ENCODE measurements at places on chromosomes 2 and 18.

DNA sequence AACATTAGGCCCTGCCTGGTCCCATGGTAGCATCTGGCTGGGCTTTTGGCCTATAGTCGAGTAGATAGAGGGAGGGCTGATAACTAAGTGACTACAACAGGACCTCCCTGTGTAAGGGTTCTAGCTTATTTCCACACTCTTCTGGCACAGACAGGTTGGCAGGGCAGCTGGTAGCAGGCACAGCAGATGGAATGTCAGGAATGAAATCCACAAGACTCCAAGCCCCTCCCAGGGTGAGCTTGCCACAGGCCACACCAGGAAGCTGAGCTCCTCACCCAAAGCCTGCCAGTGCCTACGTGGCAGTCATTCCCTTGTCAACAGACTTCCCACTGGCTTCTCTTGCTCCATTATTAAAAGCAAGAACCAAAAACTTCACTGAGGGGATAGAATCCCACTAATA is 20.7 kb upstream of the C1QL2 start:
- H3K27me3 ChIP-seq = no peaks in the 10 kb centered on the region
- no peak for DNase-seq
- no peak overlapping the region for H3K27ac ChIP-seq
- no peak overlapping the region for H3K4me3 ChIP-seq
- H3K4me1 ChIP-seq = no peaks in the 10 kb centered on the region

DNA sequence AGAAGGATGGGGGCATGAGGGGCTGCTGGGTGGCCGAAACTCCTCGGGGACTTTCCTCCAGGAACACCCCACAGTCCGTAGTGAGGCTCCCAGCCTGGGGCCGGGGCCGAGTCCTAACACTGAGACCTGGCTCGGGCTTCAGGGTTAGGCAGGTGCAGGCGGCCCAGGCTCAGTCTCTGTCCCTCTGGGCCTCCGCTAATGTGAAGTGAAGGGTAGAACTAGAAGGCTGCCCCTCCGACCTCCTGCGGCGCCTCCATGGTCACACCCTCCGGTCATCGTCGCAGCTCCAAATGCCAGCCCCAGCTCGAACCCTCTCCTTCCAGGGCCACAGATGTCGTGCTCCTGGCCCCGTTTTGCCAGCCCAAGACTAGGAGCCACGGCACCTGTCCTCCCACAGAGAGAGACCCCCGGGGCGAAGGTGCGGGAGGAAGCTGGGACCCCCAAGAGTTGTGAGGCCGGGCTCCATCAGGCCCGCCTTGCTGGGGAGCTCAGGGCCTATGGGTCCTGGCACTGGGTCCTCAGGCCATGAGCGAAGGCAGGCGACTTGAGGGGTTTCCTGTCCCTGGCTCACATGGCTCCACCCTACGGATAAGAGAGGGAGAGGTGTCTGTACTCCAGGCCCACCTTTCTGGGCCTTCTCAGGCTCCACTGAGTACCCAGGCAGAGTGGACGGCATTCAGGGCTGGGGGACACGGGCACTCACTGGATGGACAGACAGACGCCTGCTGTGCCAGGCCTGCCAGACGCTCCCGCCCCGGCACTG is 797 bp downstream of the ANO7 start:
- DNase-seq = no peak
- H3K4me1 ChIP-seq = no peaks in the 10 kb centered on the region
- H3K4me3 ChIP-seq = no peak overlapping the region
- H3K36me3 ChIP-seq = no peaks in the 10 kb centered on the region

DNA sequence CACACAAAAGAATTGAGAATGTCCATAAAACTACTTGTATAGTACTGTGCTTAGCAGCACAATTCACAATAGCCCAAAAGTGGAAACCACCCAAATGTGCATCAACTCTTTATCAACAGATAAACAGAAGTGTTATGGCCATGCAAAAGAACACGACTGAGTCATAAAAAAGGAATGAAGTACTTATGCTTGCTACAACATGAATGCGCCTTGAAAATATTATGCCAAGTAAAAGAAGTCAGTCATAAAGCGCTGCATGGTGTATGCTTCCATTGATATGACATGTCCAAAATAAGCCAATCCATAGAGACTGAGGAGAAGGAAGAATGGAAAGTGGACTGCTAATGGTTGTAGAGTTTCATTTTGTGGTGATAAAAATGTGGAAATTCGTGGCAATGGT is 12.1 kb upstream of the MAP2 start:
- no peaks in the 10 kb centered on the region for H3K4me1 ChIP-seq
- H3K36me3 ChIP-seq = no peaks in the 10 kb centered on the region
- no peak for DNase-seq
- H3K4me3 ChIP-seq = no peak overlapping the region

GRCh38 chr2:196551014-196551413 is 88.5 kb upstream of the CCDC150 start:
- H3K4me3 ChIP-seq = no peak overlapping the region
- no peaks in the 10 kb centered on the region for H3K36me3 ChIP-seq
- H3K27me3 ChIP-seq = peaks cover 8% of the 10 kb centered on the region
- no peak overlapping the region for H3K27ac ChIP-seq
- DNase-seq = no peak

DNA sequence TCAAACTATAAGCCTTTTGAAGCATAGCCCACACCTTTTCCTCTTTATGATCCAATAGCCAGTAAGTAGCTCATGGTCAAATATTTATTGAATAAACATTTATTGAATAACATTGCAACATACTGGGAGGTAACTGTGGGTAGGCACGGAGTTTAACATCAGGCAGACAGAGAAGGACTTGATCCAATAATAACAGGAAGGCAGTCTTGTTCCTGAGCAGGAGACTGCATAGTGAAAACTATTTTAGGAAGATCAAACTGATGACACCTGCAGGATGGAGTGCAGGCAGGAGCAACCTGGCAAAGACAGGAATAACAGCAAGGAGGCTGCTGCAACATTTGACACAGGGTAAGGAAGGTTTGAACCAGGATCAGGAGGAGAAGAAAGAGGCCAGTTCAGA is 3.1 kb upstream of the DCTN1 start:
- H3K27me3 ChIP-seq = no peaks in the 10 kb centered on the region
- H3K4me1 ChIP-seq = peaks cover 29% of the 10 kb centered on the region
- H3K36me3 ChIP-seq = no peaks in the 10 kb centered on the region
- DNase-seq = no peak

GRCh38 chr18:14104906-14105748 is 27.1 kb downstream of the ZNF519 start:
- H3K4me3 ChIP-seq = no peak overlapping the region
- peaks cover 15% of the 10 kb centered on the region for H3K4me1 ChIP-seq
- no peak for DNase-seq
- peaks cover 62% of the 10 kb centered on the region for H3K36me3 ChIP-seq
- no peak overlapping the region for H3K27ac ChIP-seq

DNA sequence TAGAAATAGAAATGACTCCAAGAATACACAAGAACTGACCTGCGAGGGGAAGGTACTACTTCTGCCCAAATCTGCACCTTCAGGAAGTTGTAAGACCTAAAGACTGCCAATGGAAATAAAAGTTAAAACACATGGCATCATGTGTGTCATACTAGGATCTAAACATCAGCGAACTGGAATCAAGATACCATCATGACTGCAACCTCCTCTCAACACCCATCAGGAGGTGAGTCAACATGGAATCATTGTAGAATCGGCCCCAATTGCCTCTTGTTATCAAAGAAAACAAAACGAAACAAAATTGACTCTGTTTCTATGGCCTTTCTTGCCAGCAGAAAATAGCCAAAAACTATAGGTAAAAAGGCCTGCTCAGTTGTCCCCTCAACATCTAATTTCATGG is 15.1 kb downstream of the RDH14 start:
- no peak overlapping the region for H3K27ac ChIP-seq
- H3K36me3 ChIP-seq = peaks cover 5% of the 10 kb centered on the region
- H3K4me1 ChIP-seq = peaks cover 44% of the 10 kb centered on the region

GRCh38 chr18:75173738-75174137 is 35.2 kb downstream of the PTGR3 start:
- H3K36me3 ChIP-seq = no peaks in the 10 kb centered on the region
- no peak for DNase-seq
- no peaks in the 10 kb centered on the region for H3K27me3 ChIP-seq
- H3K27ac ChIP-seq = no peak overlapping the region
- H3K4me1 ChIP-seq = peaks cover 6% of the 10 kb centered on the region

DNA sequence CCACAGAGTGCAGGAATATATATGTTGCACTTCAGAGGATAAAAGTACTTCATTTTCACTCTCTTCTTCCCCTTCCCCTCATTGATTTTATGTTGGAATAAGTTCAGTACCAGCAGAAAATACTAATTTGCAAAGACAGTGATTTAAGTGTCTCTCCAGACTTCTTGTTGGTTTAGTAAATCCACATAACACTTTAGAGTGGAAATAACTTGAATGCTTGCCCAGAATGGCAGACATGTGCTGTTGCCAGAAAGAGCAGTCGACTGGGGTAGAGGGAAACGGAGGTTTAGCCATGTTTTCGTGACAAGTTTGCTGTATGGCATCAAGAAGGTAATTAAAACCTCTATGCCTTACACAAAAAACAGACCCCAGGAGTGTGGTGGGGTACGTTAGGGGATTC is 246.0 kb upstream of the CXCR4 start:
- H3K4me3 ChIP-seq = no peak overlapping the region
- DNase-seq = no peak
- no peak overlapping the region for H3K27ac ChIP-seq
- peaks cover 41% of the 10 kb centered on the region for H3K4me1 ChIP-seq
- peaks cover 6% of the 10 kb centered on the region for H3K27me3 ChIP-seq

DNA sequence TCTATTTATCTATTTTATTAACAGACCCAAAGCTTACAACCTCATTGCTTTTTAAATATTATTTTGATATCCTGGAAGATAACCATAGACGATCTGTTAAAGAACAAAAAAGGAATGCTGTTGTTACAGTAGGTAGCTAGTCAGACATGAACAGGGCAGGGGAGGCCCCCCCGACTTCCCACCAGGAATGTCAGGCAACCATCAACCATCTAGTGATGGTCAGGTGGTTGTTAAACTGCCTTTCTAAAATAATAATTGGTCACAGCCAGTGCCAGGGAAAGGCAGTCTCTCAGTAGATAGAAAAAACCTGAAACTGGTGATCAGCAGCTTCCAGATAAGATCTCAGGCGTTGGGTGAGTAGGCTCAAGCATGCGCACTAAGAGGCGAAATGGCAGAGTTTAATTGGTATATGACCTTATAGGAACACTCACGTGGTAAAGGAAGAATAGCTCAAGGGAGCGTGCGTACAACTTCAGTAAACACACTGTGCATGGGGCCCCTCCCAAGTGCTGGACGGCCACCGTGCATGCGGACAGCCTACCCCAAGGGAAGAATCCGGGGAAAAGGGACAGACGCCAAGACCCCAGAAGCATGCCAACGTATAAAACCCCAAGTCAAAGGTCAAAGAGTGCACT is 32.5 kb upstream of the CCL20 start:
- peaks cover 8% of the 10 kb centered on the region for H3K27me3 ChIP-seq
- H3K4me1 ChIP-seq = peaks cover 10% of the 10 kb centered on the region
- no peak overlapping the region for H3K27ac ChIP-seq

GRCh38 chr2:203799908-203800307 is 67.7 kb upstream of the CTLA4 start:
- peaks cover 66% of the 10 kb centered on the region for H3K4me1 ChIP-seq
- DNase-seq = peak; percentile 52
- peak overlapping the region; percentile 78 for H3K27ac ChIP-seq
- H3K36me3 ChIP-seq = peaks cover 21% of the 10 kb centered on the region
- no peaks in the 10 kb centered on the region for H3K27me3 ChIP-seq
- no peak overlapping the region for H3K4me3 ChIP-seq

- peaks cover 1% of the 10 kb centered on the region for H3K27me3 ChIP-seq
- no peaks in the 10 kb centered on the region for H3K36me3 ChIP-seq
- no peak overlapping the region for H3K4me3 ChIP-seq
- no peak overlapping the region for H3K27ac ChIP-seq
These were observed 36.2 kb upstream of the CCBE1 start for GRCh38 chr18:59733421-59733820.

GRCh38 chr2:10566018-10566417 is 117.9 kb upstream of the ODC1 start:
- H3K27ac ChIP-seq = no peak overlapping the region
- H3K4me1 ChIP-seq = no peaks in the 10 kb centered on the region
- DNase-seq = no peak
- peaks cover 30% of the 10 kb centered on the region for H3K36me3 ChIP-seq
- H3K4me3 ChIP-seq = no peak overlapping the region

GRCh38 chr18:52451256-52451655 is 111.3 kb downstream of the DCC start:
- H3K4me1 ChIP-seq = no peaks in the 10 kb centered on the region
- DNase-seq = no peak
- no peaks in the 10 kb centered on the region for H3K36me3 ChIP-seq
- no peak overlapping the region for H3K27ac ChIP-seq
- no peaks in the 10 kb centered on the region for H3K27me3 ChIP-seq
- H3K4me3 ChIP-seq = no peak overlapping the region

DNA sequence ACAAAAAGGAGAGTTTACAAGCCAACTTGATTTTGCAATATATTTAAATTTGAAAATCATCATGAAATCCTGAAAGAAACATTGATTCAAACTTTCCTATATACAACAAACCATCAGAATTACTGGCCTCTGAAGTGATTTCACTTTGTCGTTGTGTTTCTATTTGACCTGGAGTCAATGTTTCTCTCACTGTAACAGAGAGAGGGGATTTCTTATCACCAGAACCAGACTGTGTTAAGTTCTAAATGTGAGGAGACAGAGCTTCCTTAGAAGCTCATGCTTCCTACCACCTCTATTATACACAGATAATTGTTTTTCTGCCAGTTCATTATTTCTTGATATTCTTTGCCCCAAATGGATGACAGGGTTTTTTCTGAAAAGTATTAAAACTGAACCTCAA is 245.0 kb upstream of the RND3 start:
- no peak overlapping the region for H3K27ac ChIP-seq
- no peak for DNase-seq
- H3K4me1 ChIP-seq = no peaks in the 10 kb centered on the region
- H3K4me3 ChIP-seq = no peak overlapping the region
- H3K27me3 ChIP-seq = no peaks in the 10 kb centered on the region

DNA sequence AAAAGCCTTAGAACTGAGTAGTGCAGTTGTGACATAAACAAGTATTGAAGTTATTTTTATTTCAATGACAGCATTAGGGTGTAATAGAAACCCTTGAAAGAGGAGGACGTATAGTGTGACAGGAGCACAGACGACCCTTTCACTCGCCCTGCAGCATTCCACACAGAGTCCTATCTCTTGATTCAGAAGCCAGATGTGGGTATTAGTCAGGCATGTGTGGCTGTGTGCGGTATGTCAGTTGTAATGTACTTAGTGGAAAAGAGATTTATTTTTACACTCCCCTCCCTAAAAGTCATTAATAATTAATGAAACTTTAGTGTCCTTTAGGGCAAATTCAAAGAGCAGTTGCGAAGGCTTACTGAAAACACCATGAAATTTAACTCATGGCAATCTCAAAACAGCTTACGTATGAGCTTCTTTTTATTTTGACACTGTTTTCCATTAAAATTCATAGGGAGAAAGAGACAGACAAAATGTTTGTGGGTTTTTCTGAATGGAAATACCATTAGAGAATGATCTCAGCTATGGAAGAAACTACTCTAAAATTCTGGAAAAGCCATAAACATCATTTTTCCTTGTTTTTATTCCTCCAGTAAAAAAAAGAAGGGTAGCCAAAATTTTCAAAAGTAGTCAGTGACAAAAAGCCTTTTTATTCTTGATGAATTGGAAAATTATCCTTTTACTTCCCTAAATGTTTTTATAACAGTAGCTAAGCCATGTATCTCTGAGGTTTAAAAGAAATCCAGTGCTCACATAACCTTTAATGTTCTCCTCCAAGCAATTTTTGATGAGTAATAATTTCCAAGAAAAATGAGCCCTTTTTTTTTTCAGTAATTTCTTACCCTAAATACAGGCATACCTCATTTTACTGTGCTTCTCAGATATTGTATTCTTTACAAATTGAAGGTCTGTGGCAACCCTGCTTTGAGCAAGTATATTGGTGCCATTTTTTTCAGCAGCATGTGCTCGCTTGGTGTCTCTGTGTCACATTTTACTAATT is 84.0 kb upstream of the DSEL start:
- no peak overlapping the region for H3K27ac ChIP-seq
- H3K27me3 ChIP-seq = peaks cover 1% of the 10 kb centered on the region
- DNase-seq = no peak

Measured in activated CD8-positive, alpha-beta T cell treated with anti-CD3 and anti-CD28 coated beads for 36 hours (primary cell).